ENCODE measurements at places on chromosomes 2 and 18. TPM values are rescaled to one million over a fixed set of nuclear protein-coding genes. Genes with fewer than 3 reads are reported as not detected.
A peak's percentile ranks its signal among the peaks of the same experiment; 100 is the strongest.

DNA sequence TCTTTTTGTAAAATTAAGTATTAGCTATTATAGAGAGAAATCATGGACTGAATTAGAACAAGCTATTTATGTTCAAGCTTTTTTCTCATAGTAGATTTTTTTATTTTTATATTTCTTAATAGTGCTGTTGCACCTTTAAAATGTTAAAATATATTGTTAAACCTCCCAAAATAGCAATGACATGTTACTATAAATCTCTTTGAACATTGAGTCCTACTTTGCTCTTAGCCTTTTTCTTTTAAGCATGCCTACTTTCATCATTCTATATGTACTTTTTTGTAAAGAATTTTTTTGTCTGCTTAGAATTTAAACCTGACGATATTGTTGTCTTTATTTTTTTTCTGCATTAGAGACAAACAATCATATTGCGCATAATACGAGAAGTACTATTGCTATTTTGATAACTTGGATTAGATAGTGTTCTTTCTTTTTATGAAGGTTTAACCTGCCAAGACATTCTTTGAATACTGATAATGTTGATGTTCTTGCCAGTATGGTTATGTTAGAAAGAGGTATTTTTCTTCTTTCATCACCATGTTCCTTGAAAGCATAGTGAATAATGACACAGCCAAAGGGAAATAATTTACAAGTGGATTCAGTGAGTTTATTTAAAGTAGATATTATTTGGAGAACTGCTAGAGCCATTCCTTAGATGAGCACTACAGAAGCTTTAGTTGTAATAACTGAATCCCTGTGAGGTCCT is 40.6 kb downstream of the PMS1 start:
- no peak for DNase-seq

DNA sequence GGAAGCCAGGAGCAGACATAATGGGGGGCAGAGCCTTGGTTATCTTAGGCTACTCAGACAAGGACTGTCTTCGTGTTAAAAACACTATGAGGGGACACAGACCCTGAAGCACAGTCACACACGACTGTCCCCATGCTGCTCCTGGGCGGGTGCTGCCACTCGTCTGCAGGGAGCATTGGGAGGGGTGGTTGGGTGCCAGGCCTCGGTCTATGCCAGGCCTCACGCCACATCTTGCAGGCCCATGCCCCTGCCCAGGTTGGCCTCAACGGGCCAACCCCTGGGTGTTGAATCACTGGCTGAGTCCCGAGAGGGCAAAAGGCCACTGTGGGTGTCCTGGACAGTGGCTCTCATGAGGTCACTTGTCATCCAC is 97.9 kb downstream of the USP40 start:
- no peak for DNase-seq

UGT1A10 gene
- not detected for total RNA-seq

- no peak for DNase-seq
Measured at GRCh38 chr2:128687565-128687964, 368.9 kb upstream of the HS6ST1 start.

EFHD1 gene
- total RNA-seq = 0.71 TPM

GRCh38 chr2:46824611-46825010 is 91.0 kb downstream of the MCFD2 start:
- DNase-seq = no peak

GRCh38 chr2:64423303-64423702 is 30.7 kb upstream of the LGALSL start:
- no peak for DNase-seq

LBX2 gene
- 7.7 TPM for total RNA-seq

GRCh38 chr2:100119235-100119634 is 23.2 kb downstream of the AFF3 start:
- DNase-seq = no peak

PTPRN gene
- total RNA-seq = 1.5 TPM

GRCh38 chr2:179987916-179988315 is 19.2 kb downstream of the CWC22 start:
- no peak for DNase-seq

DNA sequence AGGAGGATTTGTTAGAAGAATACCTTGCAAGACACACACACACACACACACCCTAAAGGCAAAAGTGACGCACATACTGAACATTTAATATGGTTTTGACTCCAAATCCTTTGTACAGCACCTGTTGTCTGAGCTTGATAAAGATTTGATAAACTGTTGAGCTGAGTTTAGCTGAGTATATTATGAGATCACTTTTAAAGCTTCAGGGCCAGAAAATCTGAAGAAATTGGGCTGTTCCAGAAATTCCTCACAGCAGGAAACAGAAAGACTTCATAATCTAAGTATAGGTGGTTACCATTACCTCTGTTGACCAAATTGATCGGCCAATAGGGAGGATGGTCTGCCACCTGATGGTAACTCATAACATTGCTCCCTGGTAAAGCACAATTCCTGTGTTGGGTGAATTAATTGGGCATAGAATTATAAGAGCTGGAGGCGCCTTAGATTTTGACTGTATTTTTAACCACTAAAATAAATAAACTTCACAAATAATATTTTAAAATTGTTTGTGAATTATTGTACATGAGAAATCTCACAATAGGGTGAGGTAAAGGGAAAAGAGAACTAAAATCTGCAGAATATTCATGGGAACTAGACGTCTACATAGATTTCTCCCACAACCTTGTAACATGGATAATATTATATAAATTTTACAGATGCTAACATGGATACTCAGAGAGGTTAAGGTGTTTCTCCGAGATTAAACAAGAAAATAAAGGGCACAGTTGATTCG is 21.8 kb upstream of the RPIA start:
- peak; percentile 76 for DNase-seq

UPP2 gene
- not detected for total RNA-seq

- DNase-seq = no peak
Measured at GRCh38 chr2:36670881-36671595, 25.5 kb upstream of the VIT start.

- DNase-seq = no peak
Measured at GRCh38 chr2:38181806-38182491, 106.0 kb upstream of the CYP1B1 start.

FHOD3 gene
- total RNA-seq = 2.4 TPM

- no peak for DNase-seq
Measured at GRCh38 chr2:10700078-10700803, 10.5 kb upstream of the NOL10 start.

SCLY gene
- total RNA-seq = 71.6 TPM

C2orf42 gene
- 24.3 TPM for total RNA-seq

GRCh38 chr2:147456779-147457178 is 388.1 kb upstream of the ACVR2A start:
- no peak for DNase-seq

DNA sequence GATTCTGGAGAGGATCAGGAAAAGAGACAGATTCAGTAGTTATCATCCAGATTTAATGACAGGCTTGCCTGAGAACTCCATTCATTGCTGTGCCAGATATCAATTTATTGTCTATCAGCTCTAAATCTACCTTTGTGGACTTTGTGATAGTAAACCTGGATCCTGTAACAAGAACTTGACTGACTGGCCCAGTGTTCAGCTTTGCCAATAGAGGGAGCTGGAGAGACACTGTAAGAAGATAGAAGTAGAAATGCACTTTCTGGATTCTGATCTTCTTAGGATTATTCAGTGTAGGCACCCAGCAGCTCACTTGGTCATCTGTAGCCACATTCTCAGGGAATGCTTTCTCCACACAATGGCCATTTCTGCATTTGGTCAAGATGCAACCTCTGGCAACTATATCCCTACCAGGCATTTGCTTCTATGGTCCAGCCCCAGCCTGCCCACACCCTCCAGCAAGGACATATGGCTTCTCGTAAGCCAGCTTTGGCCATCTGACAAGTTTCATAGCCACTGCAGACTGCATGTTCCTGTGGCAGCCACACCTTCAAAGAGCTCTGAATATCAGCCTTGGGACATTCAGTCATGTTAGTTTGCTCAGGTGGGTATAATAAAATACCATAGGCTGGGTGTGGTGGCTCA is 6.1 kb upstream of the SERPINB8 start:
- peak; percentile 69 for DNase-seq

DNA sequence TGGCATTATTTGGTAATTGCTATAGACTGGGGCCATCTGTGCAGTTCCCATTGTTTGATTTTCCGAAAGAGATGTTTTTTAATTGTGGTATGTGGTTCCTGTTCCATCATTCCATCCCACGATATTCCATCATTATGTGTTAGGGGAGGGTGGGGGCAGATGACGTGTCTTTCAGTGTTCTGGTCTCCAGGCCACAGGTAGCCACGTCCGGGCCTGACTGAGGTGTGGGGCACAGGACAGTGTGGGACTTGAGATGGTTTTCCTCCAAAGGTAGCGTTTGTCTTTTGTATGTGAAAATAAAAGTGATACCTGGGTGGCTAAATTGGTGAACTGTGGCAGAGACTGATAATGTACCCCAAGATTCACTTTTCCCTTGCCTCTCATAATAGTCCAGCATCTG is 192.2 kb upstream of the HAAO start:
- no peak for DNase-seq

GRCh38 chr2:129199501-129199900 is 780.0 kb upstream of the RAB6C start:
- DNase-seq = no peak

DNA sequence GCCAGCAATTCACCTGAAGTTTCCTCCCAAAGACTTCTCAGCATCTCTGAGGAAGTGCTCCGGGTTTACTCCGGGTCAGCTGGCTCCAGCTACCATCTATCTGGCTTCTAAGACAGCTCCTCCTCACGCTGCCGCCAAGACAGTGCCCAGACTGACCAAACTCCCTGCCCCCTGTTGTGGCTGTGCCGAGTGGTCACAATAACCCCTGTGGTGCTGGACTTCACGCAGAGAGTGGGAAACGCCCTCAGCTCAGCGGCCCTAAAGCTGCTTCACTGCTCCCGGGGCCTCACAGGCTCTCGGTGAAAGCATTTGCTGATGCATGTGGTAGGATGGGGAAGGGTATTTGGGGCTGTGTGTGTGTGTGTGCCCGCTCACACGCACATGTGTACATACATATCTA is 154.8 kb upstream of the ZNF236 start:
- DNase-seq = no peak

DNA sequence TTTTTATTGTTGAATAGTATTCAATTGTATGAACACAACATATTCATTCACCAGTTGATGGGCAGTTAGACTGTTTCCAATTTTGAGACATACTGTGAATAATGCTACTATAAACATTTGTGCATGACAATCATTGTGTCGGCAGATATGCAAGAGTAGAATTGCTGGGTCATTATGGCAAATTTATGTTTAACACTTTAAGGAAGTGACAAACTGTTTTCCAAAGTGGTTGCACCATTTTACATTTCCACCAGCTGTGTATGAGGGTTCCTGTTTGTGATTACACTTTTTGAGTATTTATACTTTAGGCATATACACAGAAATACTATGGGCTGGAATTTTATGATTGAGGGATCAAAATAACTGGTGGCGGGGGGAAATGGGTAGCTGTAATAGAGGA is 61.2 kb downstream of the MAP4K3 start:
- DNase-seq = no peak

- DNase-seq = peak; percentile 19
Measured at GRCh38 chr2:112768432-112768831, 4.0 kb upstream of the CKAP2L start.

DNA sequence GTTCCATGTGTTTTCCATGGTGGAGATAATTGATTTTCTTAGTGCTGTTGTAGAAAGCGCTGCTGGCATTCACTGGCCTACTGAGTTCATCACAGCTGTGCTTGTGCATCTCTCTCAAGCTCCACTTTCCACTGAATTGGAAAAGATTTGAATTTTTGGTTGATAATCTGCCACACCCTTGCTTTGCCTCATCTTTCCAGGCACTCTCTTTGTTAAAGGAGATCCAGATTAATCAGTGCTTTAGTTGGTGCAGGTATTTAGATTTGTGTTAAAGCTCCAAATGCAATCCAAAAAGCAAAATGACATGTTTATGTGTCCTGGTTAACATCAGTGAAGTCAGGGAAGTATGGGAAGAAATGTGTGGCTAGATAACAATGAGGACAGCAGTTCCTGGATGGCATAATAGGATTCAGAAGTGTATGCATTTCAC is 2.7 kb upstream of the COL3A1 start:
- DNase-seq = no peak

- DNase-seq = no peak
Measured at GRCh38 chr2:182715121-182715891, 751 bp upstream of the DNAJC10 start.

GRCh38 chr2:1979569-1979968 is 235.3 kb upstream of the PXDN start:
- no peak for DNase-seq

NRBP1 gene
- 66.8 TPM for total RNA-seq

DNA sequence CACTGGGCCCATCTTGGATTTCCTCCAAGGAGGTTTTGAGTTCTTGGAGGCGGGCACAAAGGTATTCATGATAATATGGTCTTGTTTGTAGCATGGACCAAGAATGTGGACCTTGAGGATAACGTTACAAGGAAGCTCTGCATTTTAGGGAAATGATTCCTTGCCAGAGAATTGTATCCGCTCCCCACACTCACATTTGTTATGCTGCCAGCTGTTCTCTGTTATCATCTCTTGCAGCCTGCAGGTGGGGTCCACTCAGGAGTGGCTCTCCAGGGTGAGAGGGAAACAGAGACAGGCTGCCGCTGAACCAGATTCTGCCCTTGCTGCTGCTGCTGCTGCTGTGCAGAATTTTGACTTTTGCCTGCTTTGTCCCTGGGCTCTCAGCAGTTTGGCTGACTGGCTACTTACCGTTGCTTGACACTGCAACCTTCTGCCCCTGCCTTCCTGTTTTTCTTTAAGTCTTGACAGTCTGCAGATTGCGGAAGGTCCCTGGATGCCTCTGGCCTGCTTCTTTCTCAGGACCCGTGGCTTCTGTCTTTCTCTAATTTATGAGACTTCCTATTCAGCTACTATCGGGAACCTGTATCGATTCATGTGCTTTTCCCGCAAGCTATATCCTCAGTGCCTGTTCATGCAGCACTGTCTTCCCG is 122.3 kb upstream of the DOCK10 start:
- no peak for DNase-seq

CHRND gene
- total RNA-seq = not detected

DNA sequence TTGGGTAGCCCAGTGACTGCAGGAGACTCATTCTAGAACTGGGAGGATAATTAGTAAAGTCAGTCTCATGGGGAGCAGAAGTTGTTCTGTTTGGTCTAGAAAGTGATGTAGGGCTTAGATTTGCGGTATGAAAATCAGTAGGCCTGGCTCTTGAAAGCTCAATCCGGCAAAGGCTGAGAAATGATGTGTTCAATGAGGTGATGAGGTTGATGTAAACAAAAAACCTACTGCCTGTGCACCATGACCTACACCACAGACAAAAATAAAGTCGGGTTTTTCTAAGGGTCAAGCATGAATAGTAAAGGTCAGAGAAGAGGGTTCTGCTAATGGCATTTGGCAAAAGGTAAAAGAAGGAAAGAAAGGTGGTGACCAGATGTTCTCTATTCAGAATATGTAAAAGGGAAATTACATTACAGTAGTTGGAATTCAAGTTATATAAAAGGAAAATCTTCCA is 80.8 kb upstream of the COL5A2 start:
- no peak for DNase-seq

GRCh38 chr18:24011123-24011917 is 3.2 kb upstream of the TTC39C start:
- DNase-seq = no peak

- DNase-seq = no peak
Measured at GRCh38 chr2:200056105-200056504, 100.7 kb downstream of the MAIP1 start.

CEP192 gene
- total RNA-seq = 22.4 TPM

GRCh38 chr2:40716879-40717278 is 265.0 kb upstream of the SLC8A1 start:
- no peak for DNase-seq

- DNase-seq = no peak
Measured at GRCh38 chr18:5444269-5444668, 99.5 kb downstream of the EPB41L3 start.
